ENCODE measurements at places on chromosomes 5 and 9.

DNA sequence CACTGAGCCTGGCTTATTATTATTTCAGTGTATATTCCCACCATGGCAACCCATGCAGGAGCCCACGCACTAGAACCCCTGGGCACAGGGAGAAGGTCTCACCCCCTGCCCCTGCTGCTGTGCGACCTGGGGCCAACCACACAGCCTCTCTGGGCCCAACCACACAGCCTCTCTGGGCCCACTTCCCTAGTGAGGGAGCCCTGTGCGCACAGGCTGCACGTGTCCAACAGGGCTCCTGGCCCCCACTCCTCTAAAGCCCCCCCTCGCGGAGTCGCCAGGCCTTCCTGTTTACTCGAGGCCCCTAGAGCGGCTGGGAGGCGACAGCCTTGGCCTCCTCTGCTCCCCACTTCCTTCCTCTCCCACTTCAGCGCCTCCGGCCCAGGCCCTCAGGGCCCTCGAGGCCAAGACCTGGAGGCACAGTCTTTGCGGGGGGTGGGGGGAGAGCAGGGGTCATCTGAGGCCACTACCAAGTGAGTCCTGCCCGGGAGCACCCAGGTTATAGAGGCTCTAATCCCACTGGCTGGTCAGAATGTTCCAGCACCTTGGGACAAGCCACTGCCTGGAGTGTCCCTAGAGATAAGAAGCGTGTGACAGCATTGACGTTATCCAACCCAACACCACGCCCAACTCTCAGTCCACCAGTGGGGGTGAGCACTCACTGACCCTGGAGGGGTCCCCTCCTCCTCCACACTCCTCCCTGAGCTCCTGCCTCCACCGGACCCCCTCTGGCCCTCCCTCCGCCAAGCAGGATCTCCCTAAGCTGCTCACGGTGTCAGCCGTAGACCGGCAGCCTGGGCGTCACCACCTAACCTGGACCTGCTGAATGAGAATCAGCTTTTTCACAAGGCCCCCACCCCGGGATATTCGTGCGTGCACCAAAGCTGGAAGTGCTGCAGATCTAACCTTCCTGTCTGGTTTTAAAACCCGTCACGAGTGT, 7.9 kb upstream of the ENG start:
- DNase-seq = no peak

DNA sequence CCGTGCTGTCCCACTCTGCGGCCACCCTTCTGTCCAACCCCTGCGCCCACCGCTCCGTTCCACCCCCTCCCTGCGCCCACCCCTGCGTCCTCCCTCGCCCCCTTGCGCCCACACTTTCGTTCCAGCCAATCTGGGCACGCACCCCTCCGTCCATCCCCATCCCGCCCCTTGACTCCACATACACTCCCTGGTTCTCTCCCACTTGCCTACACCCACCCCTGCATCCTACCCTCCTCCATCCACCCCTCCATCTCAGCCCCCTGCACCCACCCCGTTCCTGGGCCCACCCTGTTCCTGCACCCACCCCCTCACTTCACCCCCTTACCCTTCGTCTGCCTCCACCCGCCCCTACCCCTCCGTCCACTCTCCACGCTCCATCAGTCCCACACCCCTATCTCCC, 7.0 kb downstream of the ADAMTS13 start:
- DNase-seq = no peak

- DNase-seq = no peak
Observed at GRCh38 chr5:125372694-125373631, 626.5 kb upstream of the ZNF608 start.

DNA sequence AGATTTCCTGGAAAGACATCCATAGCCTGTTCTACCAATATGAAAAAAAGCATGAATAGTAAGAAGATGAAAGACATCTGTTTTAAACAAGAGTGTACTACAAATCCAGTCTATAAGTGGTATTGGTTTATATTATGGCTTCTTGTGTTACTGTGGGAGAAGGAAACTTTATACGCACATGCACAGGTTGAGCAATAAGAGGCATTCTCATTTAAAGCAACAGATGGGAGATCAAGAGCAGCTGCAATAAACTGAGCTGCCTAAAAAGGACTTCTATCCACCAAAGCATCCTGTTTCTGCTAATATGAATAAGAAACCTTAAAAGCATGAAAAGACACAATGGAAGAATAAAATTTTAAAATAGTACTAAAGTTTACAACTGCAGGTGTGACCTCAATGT, 8.6 kb upstream of the PCDHB1 start:
- DNase-seq = no peak

DNA sequence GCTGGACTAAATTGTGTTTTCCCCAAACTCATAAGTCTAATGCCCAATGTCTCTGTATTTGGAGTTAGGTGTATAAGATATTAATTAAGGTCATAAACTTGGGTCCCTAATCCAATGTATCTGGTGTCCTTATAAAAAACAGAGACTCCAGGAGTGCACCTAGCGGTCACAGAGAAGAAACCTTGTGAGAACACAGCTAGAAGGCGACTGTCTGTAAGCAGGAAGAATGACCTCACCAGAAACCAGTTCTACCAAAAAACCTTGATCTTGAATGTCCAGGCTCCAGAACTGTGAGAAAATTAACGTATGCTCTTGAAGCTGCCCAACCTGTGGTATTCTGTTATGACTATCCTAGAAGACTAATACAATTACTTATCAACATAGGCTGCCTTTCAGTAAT, 591.7 kb upstream of the PTPRD start:
- no peak for DNase-seq

GRCh38 chr5:170701334-170701733, 82.2 kb upstream of the GABRP start:
- no peak for DNase-seq

- DNase-seq = no peak
Observed at GRCh38 chr9:23825700-23826099, 340 bp downstream of the ELAVL2 start.

DNA sequence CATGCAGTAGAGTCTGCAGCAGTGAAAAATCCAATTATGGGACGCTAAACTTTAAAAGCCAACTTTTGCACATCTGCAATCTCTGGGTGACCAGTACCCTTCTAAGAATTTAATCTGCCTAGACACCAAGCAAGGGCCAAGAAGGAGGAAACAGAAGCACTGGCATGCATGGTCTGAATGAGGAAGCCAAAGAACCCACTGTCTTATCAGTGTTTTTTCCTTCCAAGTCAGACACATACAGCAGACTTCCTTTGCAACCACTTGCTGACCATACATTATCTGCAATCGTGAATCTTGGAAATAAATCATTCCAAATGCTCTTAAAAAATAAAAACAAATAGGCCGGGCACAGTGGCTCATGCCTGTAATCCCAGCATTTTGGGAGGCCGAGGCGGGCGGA, 65.9 kb downstream of the DEPDC1B start:
- DNase-seq = no peak

- DNase-seq = no peak
Observed at GRCh38 chr5:141853895-141854626, 24.1 kb downstream of the PCDH1 start.

- DNase-seq = no peak
Observed at GRCh38 chr9:110891760-110892159, 146.5 kb downstream of the LPAR1 start.

- DNase-seq = no peak
Observed at GRCh38 chr9:86660146-86660943, 287.0 kb downstream of the GAS1 start.

GRCh38 chr9:15357050-15357653, 50.1 kb upstream of the TTC39B start:
- no peak for DNase-seq

- no peak for DNase-seq
Observed at GRCh38 chr5:58898538-58898937, 315.7 kb downstream of the RAB3C start.

DNA sequence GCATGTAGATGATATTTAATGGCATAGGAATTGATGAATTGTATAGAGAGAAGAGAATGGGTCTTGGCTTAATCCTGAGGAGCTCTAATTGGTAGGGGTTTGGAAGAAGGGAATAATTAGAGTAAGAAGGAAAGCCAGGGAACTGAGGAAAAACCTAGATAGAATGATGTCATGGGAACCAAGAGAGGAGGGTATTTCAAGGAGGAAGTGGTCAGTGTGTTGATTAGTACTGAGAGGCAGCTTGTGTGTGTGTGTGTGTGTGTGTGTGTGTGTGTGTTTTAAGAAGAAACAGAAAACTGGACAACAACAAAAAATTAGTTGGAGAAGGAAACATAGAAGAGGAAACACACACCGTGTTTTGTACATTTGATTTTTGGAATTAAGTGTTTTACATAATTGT, 42.8 kb downstream of the MAST4 start:
- no peak for DNase-seq

Measured in NCI-H1048 (cell line).